Myocyte (in vitro differentiated cells): ENCODE measurements at places on chromosomes 2 and 18.

DNA sequence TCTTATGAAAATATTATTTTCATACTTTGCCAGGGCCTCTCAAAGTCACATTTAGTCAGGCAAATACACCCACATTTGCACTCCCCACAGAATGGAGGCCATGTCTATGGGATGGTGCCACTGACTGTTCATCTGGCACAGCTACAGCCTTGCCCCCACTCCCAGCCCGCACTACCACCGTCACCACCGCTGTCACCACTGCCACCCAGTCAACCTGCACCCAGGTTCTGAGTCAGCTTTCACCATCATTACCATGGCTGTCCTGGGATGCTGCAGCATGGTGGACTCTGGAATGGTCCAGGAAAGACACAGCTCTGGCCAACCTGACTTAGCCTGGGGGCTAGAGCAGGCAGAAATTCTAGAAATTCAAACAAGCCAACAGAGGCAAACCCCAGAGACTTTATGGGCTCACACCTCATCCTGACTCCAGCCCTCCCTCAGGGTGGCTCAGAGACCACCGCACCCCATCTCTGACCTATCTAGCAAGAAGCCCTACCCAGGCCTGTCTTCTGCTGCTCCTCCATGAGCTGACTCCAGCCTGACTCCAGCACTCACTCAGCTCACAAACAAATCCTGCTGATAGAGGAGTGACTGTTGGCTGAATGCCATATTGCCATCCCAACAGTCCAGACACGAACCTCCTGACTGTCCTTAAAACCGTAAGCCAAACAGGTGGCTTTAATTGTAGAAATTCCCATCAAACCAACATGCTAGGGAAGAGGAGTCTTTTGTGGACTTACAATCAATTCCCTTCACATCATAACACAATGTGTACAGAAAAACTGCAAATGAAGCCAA is 28.0 kb downstream of the DNER start:
- DNase-seq = peak; percentile 8

- peak; percentile 81 for DNase-seq
Measured at GRCh38 chr2:190069936-190070696, 7.6 kb upstream of the MSTN start.

GRCh38 chr2:229153951-229154350 is 117.1 kb downstream of the PID1 start:
- DNase-seq = no peak

DNA sequence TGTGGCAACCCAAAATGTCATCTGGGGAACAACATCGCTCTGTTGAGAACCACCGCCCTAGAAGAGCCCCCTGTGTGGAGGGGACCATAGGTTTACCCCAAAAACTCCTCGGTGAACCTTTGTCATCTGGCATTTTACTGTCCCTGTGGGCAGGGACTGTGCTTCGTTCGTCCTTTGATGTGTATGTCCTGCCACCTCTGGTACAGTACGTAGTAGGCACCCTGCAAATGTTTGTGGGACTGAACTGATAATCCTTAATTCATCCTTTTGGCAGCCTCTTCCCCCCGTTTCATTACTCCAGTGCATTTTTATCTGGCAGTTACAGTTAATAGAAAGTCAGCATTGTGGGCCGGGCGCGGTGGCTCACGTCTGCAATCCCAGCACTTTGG is 728 bp downstream of the NAPG start:
- DNase-seq = no peak

GRCh38 chr2:28047681-28048080 is 157.2 kb downstream of the BABAM2 start:
- DNase-seq = peak; percentile 24

- DNase-seq = peak; percentile 87
Measured at GRCh38 chr18:46712406-46712805, 44.4 kb downstream of the ST8SIA5 start.

GRCh38 chr2:73285159-73285739 is 971 bp upstream of the FBXO41 start:
- no peak for DNase-seq

DNA sequence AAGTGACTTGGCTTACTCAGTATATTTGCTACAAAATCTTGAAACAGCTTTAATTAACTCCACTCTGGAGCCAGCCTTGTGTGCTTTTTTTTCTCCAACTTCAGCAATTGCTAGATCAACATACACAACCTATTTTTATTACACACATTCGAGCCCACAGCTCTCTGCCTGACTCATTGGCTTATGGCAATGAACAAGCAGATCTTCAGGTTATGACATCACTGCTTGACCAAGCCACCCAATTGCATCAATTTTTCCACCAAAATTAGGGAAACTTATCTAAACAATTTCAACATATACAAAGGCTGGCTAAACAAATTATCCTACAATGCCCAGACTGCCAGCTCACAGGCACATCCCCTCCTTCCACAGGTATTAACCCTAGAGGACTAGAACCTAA is 39.6 kb upstream of the PDK1 start:
- DNase-seq = no peak

DNA sequence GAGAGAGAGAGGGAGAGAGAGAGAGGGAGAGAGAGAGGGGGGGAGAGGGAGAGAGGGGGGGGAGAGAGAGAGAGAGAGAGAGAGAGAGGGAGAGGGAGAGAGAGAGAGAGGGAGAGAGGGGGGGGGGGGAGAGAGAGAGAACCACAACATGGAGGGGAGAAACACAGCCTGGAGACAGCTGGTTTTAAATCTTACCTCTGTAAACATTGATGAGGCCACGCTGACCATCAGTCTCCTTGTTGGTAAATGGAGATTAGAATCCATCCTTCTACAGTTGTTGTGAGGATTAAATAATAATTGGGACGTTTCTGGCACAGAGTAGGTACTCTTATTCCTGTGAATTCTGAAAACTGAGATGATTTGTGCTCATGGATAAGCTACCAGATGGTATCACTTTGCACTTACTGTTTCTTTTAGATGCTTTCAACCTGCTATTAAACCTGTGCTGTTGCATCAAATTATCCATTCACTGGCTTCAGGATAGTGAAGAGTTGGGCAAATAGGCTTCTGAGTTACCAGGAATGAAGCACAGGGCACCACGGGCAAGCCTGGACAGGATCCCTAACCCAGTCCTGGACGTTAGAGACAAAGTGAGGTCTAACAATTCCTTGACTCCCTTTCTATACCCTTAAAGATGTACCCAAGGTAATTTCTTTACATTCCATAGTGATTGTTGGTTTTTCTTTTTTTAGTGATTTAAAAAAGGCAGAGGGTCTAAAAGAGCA is 318.1 kb downstream of the ZNF521 start:
- peak; percentile 14 for DNase-seq

- DNase-seq = no peak
Measured at GRCh38 chr2:106041150-106041549, 153.0 kb downstream of the UXS1 start.

- DNase-seq = no peak
Measured at GRCh38 chr18:56696966-56697365, 45.8 kb downstream of the WDR7 start.

GRCh38 chr2:185583058-185583816 is 155.4 kb upstream of the FSIP2 start:
- peak; percentile 62 for DNase-seq

DNA sequence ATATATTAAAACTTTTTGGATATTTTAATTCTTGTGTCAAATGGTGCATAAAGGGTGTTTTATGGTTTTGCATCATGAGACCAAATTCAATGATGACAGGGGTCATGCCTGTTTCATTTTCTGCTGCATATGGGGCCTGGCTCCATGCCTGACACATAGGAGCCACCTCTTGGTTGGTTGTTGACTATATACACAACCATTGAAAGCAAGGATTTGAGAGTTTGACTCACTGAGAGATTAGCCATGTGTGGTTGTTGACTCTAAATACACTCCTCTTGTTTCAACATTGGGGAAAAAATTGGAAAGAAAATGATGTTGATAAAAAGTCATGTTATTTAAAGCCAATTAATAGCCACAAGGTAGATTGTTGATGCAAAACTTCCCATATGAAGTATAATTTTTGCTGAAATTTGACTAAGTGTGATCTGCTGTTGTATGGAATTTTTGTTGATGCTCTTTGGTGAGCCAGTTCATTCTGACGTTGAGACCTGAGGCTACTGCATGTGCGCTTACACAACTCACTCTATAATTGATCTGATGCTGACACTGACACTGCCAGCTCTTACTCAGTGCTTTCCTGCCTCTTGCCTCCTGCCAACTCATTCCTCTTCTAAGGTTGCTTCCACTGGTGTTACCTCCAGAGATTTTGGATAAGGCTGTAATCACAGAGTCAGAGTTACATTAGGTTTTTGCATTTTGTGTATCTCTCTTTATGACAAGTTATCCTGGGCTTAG is 446.2 kb upstream of the SLC14A2 start:
- no peak for DNase-seq
